Small intestine (tissue), 16 donors: ENCODE measurements at places on chromosomes 6 and 20.

- no peak for DNase-seq
Measured at GRCh38 chr6:87210979-87211378, 55.6 kb downstream of the ZNF292 start.

- no peak for DNase-seq
Measured at GRCh38 chr6:139970591-139970991, 596.1 kb upstream of the CITED2 start.

GRCh38 chr6:40419377-40419776 is 167.8 kb downstream of the LRFN2 start:
- DNase-seq = no peak

- no peak for DNase-seq
Measured at GRCh38 chr6:43679057-43679456, 8.5 kb downstream of the MRPS18A start.

DNA sequence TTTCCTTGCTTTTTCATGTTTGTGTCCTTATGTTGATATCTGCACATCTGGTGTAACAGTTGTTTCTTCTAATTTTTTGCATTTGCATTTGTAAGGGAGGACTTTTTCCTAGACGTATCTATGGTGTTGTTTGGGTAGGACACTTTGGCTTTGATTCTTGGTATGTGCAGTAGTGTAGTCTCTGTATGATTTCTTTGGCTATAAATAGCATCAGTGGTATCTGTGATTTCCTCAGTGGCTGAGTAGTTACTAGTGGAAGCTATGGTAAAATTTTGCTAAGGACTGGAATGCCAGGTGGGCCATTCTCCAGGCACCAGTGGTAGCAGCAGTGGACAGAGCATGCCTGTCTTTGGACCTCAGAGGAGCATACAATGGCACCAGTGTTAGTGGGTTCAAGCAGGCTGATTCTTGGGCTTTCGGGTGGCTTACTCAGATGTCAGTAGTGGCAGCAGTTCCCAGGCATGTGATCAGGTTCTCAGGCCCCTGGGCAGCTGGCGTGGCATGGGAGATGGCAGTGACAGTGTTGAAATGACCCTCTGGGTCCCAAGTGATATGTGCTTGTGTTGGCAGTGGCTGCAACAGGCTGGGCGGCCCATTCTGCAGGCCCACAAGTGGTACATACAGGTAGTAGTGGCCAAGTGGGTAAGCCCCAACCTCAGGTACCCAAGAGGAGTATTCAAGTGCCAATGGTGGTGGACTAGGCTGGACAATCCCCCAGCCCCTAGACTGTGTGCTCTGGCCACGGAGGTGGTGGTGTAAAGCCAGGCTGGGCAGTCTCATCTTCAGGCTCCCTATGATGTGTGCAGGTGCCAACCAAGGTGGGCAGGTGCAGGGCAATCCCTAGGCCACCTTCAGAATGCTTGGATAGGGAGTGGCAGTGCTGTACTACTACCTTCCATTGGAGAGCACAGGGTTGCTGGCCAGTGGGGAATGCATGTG is 54.5 kb downstream of the PLCG1 start:
- no peak for DNase-seq

- no peak for DNase-seq
Measured at GRCh38 chr6:110930781-110931180, 27.7 kb upstream of the GTF3C6 start.

- no peak for DNase-seq
Measured at GRCh38 chr20:56843817-56844216, 214.7 kb downstream of the TFAP2C start.
